ENCODE measurements at places on chromosomes 4 and X.

GRCh38 chr4:101217353-101218031, 129.8 kb downstream of the PPP3CA start:
- no peak for DNase-seq

DNA sequence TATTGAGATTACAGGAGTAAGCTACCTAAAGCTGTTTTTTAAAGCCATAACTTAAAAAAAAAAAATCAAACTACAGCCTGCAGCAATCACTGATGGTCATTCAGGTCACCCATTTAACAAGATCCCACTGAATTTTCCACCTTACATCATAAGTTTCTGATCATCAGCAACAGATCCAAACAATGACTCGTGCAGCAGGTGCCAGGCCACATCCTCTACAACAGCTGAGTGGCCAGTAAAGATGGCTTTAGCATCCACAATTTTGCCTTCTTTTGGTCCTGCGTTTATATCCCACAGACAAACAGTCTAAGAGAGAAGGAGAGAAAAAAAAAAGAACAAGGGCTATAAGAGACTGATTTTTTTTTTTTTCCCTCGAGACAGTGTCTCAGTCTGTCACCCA, 16.6 kb downstream of the RBBP7 start:
- no peak for DNase-seq

- DNase-seq: no peak
Observed at GRCh38 chr4:12679217-12679616, 804.9 kb downstream of the RAB28 start.

DNA sequence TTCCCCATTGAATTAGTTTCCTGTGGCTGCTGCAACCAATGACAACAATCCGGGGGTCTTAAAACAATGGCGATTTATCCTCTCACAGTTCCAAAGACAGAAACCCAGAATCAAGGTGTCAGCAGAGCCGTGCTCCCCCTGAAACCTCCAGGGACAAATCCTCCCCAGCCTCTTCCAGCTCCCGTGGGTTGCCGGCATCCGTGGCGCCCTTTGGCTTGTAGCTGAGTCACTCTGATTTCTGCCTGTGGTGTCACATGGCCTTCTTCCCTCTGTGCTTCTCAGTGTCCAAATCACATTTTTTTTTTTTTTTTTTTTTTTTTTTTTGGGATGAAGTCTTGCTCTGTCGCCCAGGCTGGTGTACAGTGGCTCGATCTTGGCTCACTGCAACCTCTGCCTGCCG, 64.5 kb upstream of the STX18 start:
- DNase-seq: no peak

GRCh38 chr4:103757631-103758030, 37.8 kb upstream of the TACR3 start:
- DNase-seq: no peak

- DNase-seq: no peak
Observed at GRCh38 chrX:26019386-26019785, 118.8 kb upstream of the MAGEB18 start.

DNA sequence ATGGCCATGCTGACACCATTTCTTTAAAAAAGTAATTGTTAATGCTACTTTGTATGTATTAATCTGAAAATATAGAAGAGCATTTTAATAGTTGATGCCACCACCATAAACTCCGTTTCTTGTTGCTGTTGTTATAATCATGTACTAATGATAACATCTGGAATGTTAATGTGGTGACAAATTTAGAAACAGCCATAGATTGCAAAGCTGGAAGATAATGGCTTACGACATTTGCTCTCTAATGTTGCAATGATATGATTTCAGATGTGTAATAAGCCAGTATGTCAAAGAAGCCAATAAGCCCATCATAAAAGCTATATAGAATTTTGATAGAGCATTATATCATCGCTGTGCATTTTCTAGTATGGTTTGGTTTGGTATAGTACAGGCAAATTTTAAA, 579.4 kb upstream of the ZFP42 start:
- DNase-seq: no peak

DNA sequence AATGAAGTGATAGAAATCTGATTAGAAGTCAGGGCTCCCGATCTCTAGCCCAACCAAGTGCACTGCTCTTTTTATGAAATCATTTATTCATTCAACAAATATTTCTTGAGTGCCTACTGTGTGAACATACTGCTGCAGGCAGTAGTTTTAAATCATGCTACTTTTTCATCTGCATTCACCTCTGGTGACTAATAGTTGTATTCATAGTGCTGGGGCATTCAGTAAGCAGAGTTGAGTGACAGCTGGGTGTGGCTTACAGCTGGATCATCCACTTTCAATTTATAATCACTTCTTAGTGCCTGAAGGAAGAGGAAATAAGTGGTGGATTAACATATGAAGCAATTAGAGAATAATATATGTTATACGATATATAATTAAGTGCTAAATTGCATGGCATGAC, 94.1 kb upstream of the HPRT1 start:
- no peak for DNase-seq

- DNase-seq: no peak
Observed at GRCh38 chr4:122305853-122306252, 73.0 kb upstream of the ADAD1 start.

GRCh38 chr4:183347146-183347545, 24.9 kb upstream of the CLDN24 start:
- DNase-seq: peak; percentile 26

- no peak for DNase-seq
Observed at GRCh38 chrX:97860226-97860625, 976.5 kb downstream of the RPA4 start.

DNA sequence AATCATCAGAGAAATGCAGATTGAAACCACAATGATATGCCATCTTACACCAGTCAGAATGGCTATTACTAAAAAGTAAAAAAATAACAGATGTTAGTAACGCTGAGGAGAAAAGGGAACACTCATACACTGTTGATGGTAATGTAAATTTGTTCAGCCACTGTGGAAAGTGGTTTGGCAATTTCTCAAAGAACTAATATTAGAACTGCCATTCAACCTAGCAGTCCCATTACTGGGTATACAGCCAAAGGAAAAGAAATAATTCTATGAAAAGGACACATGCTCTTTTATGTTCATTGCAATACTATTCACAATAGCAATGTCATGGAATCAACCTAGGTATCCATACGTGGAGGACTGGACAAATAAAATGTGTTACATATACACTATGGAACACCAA, 566.3 kb downstream of the STPG2 start:
- DNase-seq: no peak

GRCh38 chrX:30589146-30589888, 11.8 kb upstream of the TASL start:
- DNase-seq: no peak

DNA sequence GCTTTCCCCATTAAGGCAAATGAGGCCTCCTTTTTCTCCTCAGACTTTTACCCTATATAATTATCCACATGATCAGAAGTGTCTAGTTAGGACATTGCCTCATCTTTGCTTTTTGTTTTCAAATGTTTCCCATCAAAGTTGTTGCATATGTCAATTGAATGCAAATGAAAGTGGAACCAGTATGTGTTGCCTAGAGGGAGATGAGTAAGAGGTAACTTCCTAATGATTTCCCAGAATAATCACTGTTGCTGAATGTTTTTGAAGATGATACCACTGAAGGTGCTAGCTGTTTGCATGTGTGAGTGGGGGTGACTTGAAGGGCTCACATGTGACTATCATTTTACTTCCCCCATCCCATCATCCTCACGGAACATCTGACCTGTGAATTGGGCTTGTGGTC, 33.9 kb downstream of the PAK3 start:
- DNase-seq: no peak

DNA sequence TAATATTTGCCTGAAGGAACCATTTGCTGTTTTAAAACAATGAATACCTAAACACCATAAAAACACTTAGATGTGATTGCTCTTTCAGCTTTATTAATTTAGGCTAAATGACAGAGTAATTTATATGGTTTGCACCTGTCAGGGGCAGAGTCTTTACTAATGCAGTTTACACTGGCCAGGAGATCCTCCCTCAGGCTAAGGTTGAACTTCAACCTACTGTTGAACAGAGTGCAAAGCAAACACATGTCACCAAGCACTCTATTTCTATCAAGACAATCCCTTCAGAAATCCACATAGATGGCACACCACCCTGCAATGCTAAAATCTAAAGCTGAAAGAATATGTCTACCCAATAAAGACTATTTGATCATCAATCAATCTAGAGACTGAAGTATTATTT, 147.3 kb downstream of the KLHL13 start:
- no peak for DNase-seq

- no peak for DNase-seq
Observed at GRCh38 chr4:3452376-3452775, 10.6 kb downstream of the HGFAC start.

GRCh38 chr4:89617317-89617716, 219.6 kb downstream of the SNCA start:
- no peak for DNase-seq

GRCh38 chr4:173415885-173416653, 17.2 kb upstream of the SCRG1 start:
- no peak for DNase-seq

DNA sequence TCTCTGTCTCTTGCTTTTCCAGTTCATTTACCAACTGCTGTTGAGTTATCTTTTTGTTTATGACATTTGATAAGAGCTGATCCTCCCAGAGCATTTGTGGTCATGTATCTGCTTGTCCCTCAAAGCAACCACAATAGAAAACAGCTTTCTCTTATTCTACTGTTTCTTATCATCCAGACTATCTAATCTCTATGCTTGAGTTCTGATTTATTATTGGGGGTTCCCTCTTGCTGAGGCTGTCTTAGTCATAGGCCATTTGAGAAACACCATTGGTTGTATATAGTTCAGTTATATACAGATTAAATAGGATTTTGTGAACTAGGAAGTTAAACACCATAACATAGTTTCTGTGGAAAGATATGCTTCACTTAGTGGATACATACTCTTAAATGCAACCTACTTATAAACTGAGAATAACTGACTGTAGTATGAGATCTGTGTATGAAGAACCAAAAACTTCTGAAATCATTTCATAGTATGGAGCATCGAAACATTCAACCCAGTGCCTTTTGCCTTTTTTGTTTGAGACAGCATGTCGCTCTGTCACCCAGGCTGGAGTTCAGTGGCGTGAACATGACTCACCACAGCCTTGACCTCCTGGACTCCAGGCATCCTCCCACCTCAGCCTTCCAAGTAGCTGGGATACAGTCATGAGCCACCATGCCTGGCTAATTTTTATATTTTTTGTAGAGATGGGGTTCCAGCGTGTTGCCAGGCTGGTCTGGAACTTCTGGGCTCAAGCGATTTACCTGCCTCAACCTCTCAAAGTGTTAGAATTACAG, 75.8 kb downstream of the STIM2 start:
- no peak for DNase-seq

- no peak for DNase-seq
Observed at GRCh38 chrX:149010853-149011224, 494.3 kb downstream of the IDS start.

DNA sequence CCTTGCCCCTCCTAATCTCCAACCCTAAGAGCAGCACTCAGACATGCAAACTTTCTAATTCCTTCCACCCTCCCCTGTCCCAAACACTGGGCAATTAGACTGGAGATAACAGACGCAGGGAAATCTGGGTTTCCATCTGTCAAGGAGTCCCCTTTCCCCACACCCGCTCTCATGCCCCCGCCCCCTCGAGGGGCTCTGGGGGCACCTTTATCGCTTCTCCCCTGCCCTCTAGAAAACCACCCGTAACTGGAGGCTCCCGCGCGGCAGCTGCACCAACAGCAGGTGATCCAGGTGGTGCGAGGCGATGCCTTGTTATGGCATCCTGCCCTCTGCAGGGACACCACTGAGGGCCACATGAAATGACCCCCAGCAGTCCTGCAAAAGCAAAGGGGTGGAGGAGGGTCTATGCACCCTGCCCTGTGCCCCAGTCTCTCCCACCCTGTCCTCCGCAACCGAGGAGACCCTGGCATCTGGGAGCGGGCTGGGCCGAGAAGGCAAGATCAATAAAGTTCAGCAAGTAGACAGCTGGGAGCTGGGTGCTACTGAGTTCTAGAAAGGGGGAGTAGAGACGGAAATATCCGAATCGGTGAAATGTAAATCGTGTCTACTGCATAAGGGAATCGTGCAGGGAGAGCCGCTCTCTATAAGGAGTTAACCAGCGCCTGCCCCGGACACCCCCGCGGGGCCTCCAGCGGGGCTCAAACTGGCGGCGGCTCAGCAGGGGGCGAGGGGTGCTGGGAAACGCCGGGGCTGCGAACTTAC, 1.6 kb downstream of the KCTD8 start:
- no peak for DNase-seq

- DNase-seq: no peak
Observed at GRCh38 chr4:4430492-4431195, 43.7 kb downstream of the NSG1 start.

- DNase-seq: peak; percentile 75
Observed at GRCh38 chr4:36255577-36255976, 11.3 kb upstream of the ARAP2 start.

GRCh38 chrX:73913580-73913979, 350.6 kb downstream of the CHIC1 start:
- no peak for DNase-seq

DNA sequence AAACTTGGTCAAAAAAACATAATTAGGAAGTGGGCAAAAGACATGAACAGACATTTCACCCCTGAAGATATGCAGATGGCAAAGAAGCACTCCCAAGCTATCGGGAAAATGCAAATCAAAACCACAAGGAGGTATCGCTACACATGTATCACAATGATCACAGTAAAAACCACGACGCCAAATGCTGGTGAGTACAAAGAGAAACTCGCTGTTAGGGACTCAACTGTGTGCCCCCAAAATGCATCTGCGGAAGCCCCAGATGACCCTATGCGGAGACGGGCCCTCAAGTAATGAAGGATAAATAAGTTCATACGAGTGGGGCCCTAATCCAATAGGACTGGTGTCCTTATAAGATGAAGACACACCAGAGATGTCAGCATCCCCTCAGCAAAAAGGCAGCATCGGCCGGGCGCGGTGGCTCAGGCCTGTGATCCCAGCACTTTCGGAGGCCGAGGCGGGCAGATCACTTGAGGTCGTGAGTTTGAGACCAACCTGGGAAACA, 10.2 kb downstream of the GAK start:
- peak; percentile 49 for DNase-seq

GRCh38 chrX:71111141-71111843, at the start of gene IL2RG:
Gene IL2RG, minus strand, starts transcription at chrX:71111577. Its CDS starts 38 bp downstream, at chrX:71111539.
- peak; percentile 89 for DNase-seq

DNA sequence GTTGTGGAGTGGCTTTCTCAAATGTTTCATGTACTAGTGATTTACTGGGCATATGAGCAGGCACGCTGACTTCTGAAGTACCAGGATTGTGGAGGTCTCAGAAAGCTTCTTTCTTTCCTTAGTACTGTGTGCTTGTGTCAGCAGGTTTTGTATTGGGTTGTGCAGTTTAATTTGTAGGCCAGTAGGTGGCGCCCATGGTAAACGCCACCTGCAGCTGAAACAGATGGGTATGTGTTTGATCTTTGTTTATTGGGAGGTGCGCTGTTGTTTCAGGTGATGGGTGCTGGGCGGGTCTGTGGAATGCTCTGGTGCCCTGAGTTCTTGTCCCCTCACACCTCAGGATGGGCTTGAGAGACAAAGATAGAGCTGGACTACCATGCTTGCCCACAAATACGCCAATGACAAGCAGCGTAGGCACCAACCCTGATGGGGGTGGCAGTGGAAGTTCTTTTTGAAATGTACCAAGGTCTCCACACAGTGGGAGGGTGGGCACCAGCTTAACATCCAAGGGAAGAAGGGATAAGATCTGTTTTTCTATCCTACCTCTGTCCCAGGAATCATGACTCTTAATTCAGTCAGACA, 141.5 kb downstream of the RPS6KA6 start:
- DNase-seq: no peak
